GOT3 (cell line): ENCODE measurements at places on chromosomes 5 and 9.

GRCh38 chr5:160616712-160617497 is 195.2 kb downstream of the PTTG1 start:
- DNase-seq, result no peak

DNA sequence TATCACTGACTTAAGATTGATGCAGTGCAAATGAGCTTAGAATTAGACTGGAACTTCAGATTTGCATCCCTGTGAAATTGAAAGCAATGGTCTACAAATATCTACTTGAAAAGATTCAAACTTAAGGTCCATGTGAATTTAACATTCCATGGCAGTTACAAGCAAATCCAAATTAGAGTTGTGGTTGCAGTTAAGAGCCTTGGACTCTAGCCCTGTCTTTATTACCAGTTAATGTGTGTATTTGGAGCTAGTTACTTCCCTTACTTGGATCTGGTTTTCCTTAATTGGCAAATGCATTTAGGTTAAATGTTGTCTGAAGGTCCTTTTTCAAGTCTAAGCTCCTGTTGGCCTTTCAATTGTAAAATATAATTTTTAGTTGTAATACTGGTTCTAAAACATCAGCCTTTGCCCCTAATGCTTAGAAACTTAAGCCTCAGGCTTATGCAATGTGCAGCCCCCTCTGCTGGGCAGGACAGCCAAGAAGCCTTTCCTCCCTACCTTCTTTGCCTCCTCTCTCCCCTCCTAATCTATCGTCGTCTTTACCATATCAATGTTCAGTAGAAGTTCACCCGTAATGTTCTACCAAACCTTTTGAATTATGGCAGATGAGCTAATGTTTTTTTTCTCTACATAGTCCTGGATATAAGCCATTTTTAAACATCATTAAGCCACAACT is 59.5 kb downstream of the ERMP1 start:
- DNase-seq, result no peak

DNA sequence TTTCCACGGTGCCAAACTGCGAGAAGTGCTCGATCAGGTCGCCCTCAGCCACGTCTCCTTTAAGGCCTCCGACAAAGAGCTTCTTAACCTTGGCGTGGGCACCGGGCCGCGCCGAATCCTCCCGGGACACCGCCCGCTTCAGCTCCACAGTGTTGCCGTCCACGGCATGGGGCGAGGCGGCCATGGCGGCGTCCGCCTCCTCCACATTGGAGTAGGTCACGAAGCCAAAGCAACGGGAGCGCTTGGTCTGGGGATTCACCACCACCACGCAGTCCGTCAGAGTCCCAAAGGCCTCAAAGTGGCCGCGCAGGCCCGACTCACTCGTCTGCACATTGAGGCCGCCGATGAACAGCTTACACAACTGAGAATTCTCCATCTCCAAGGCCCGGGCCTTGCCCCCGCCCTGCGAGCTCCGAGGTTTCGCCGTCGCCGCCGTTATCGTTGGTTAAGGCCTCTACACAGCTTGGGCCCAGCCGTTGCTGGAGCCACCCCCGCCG is 424 bp downstream of the HNRNPA0 start:
- no peak for DNase-seq

DNA sequence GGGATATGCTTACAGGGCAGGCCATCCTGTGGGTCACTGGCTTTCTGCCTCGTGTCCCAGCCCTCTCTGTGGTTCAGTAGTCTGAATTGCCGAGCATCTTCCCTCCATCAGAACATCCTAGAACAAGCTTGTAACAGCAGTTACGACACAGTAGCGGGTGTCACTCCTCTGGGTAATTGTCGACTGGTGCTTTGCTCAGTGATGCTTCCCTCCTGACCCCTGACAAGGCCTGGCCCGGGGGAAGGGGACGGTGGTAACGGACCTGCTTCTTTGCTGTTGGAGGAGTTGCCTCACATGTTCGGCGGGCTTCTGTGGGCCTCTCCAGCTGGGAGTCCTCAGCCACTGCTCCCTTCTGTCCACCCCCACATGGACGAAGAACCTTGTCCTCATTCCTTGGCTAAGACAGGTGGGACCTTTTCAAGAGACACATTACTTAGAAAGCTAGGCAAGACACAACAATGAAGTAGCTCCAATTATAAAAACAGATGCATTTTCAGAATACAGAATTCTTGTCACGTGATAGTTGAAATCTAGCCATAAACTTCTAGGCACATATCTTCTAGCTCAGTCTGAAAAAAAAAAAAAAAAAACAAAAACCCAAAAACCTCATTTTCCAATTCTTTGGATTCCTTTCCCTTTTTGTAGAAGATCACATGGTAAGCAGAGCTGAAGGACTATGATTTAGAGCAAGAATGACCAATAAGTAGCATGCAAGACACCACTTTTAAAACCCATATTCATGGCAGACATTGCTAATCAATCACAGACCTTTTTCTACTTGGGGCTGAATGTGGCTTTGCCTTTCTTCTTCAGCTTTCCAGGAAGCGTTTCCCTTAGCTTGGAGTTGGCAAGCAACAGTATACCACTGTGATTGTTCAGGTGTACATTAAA is 25.0 kb downstream of the HMCN2 start:
- no peak for DNase-seq

DNA sequence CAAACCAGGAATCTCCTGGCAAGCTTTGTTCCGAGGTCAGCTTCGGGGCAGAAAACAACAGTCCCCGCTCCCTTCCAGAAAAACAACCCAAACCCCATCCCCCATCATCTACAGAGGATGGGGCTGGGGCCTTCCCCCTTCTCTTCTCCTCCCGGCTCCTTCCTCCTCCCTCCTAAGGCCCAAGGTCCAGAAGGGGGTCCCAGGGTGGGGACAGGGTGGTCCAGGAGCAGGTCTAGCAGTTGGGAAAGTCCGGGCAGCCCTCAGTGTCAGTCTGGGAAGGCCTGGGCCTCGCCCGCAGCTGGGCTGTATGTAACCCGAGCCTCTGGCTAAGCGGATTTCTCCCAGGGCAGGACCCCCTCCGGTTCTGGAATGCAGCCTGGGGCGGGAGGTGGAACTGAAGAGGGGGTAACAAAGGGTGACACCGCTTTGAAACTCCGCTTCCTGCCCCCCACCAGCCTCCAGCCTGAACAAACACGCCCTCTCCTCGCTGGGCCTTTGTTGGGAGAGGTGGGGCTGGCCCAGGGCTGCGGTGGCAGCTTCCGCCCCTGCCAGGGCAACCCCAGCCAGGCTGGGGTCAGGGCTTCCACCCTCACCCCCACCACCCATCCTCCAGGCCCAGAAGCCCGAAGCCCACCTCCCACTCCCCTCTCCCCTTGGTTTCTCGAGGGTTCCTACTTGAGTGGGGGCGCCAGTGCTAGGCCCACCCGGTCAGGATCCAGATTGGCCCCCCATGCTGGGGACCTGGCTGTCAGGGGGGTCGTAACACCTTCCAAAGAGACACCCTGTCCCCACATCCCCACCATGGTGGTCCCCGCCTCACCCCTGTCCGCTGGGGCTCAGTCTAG is 63.5 kb downstream of the C9orf50 start:
- DNase-seq, result no peak

DNA sequence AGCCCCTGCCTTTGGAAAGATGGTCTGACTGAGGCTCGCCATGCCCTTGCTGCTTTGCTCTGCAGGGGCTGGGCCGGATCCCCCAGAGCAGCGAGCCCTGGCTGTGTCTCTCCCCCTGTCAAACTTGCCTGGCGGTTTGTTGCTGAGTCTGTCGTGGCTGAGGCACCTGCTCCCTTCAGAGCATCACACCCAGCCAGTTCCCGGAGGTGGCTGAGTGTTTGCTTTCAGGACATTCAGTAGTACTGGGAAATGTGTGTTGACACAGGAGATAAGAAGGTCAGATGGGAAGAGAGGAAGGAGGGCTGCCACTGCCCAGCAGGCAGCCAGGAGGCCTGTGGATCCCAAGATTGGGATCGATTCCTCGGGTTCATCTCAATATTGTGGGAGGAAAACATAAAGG is 62.9 kb downstream of the GADD45G start:
- DNase-seq, result no peak

DNA sequence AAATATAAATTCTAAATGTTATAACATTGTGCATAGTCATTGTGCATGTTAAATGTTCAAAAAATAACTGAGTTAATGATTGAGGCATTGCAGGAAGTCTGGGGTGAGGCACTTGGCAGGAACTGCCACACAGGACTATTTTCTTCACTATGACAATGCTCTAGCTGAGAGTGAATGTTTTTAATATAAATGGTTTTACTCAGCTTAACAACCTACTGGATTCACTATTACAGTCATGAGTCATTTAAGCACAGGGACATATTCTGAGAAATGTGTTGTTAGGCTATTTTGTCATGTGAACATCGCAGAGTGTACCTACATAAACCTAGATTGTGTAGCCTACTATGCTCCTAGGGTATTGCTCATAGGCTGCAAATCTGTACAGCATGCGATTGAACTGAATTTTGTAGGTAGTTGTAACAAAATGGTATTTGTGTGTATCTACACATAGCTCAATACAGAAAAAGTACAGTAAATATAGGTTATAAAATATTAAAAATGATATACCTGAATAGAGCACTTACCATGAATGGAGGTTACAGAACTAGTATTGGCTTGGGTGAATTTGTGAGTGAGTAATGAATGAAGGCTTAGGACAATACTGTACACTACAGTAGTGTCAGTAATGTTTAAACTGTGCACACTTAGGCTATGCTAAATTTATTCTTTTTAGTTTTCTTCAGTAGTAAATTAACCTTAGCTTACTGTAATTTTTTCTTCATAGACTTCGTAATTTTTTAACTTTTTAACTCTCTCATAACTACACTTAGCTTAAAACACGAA is 346.1 kb upstream of the PTGER4 start:
- DNase-seq, result no peak

DNA sequence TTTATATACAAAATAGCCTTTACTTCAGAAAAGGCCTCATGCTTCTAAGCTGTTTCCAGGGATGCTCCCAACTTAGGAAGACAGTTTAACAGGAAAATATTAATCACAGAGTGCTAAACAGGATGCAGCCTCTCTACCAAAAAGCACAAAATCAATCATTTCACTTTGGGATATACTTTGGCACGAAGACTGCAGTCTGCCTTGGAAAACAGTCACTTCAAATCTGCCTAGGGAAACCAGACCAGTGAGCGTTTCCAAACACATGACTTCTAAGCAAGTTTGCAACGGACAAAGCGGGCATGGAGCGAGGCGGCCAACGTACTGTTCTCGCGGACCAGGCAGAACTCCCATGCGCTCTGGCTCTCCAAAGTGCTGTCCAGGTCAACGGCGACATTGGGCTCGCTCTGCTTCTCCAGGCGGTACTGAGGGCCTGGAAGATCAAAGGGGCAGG is 201.0 kb downstream of the MAPKAP1 start:
- DNase-seq, result no peak
